Stimulated activated CD4-positive, alpha-beta T cell treated with anti-CD3 and anti-CD28 coated beads, TNF-alpha, amount 100 ng/mL, for 1 hour (primary cell): ENCODE measurements at places on chromosomes 3 and 15.

DNA sequence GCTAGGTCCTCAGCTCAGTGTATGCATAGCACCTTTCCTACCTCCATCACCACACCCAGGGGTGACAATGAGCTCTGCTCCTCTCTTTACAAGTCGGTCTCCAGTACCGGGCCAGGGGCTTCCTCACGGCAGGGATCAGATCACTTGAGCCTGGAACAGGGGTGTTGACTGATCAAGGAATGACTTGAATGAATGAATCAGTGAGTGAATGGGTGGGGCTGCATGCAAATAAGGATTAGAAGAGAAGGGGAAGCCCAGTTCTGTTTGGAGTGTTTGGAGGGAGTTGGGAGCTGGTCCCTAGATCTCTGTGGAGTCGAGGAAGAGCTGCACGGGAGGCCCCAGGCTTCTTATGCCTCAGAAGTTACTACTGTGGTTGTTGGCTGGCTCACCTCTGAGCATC is 87.0 kb downstream of the TMEM266 start:
- no peak for DNase-seq

- no peak for DNase-seq
Measured at GRCh38 chr3:144415492-144415891, 443.9 kb downstream of the DIPK2A start.

GRCh38 chr3:186613637-186614265 is 891 bp downstream of the AHSG start:
- DNase-seq: no peak

- DNase-seq: peak; percentile 18
Measured at GRCh38 chr3:43389388-43390254, 103.3 kb downstream of the SNRK start.

GRCh38 chr15:73015493-73015892 is 36.8 kb upstream of the NEO1 start:
- DNase-seq: no peak

- no peak for DNase-seq
Measured at GRCh38 chr15:77020348-77021087, 25.6 kb downstream of the PSTPIP1 start.

GRCh38 chr3:5429517-5429890 is 242.0 kb downstream of the EDEM1 start:
- no peak for DNase-seq

- DNase-seq: no peak
Measured at GRCh38 chr3:131561511-131561910, 58.7 kb upstream of the MRPL3 start.

DNA sequence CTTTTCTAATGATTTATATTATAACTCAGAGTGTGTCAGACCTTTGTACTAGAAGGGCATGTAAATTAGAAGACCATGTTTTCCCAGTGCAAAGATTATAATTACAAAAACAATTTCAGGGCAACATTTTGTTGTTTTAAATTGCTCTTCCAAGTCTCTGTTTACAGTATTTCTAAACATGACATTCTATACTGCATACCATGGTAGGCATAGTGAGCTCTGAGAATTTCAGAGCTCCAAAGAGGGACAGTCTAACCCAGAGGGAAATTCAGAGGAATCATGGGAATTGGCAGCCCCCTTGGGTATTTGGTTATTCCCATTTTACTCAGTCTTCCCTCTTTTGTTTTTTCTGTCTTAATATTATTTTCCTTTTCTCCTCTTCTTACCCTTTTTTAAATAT is 361.5 kb upstream of the SEMA6D start:
- no peak for DNase-seq

GRCh38 chr3:9508781-9509180 is 44.8 kb downstream of the LHFPL4 start:
- no peak for DNase-seq

DNA sequence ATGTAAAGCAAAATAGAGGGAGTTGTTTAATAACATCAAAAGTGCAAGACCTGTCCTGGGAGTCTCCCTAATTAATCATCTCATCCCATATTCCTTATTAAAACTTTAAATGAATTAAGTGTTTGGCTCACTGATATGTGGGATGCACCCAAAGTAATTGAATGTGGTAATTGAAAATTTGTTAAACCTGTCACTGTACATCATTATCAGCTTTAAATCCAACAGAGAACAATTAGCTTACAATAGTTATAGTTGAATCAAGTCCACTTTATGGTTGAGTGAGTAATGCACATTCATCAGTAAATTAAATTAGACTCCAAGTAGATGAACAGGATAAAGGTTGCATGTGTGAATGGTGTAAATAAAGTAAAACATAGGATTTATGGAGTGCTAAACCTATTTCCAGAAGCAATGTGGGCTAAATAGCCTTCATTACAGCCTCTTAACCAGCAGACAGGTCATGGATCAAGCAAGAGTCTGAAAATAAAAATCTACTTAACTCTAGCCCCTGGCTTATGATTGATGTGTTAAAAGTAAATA is 608.2 kb upstream of the CCDC54 start:
- no peak for DNase-seq

- DNase-seq: no peak
Measured at GRCh38 chr3:17035966-17036365, 151.2 kb downstream of the PLCL2 start.

DNA sequence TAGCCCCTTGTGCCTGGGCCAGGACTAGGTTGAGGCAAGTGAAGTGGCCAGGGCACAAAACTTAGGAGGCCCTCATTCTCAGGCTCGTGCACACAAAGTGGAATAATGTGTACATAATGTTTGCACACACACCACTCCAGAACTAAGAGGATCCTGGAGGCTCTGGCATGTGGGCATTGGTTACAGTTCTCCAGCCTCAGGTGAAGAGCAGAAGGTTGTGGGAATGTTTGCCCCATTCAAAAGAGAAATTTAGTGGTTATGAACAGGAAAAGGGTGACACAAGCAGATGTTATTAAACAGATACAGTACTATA is 31.3 kb downstream of the ASB7 start:
- DNase-seq: no peak

DNA sequence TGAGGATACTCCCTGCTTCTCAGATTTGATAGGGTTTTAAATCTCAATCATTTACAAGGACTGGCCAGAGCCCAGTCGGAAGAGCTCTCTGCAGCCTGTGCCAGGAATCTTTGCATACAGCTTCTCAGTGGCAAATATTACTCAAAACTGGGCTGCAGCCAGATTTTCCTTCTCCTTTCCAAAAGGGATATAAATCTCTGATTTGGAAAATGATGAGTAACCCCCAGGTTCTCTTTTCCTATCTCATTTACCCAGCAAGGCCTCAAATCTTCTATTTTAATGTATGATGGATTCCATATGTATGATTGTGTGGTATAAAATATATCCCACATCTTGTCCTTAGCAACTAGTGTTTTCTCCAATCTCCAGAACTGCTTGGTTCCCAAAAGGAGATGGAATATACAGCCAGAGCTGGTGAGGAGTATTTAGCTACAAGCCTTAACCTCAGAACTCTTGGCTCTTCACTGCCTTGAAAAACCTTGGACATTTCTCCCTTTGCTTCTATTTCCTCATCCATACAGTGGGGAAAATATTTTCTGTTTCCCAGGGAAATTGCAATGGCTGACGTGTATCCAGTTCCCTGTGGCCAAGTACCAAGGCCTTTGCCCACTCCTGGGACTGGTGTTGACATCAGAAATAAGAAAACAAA is 114.4 kb downstream of the ATG7 start:
- DNase-seq: no peak

DNA sequence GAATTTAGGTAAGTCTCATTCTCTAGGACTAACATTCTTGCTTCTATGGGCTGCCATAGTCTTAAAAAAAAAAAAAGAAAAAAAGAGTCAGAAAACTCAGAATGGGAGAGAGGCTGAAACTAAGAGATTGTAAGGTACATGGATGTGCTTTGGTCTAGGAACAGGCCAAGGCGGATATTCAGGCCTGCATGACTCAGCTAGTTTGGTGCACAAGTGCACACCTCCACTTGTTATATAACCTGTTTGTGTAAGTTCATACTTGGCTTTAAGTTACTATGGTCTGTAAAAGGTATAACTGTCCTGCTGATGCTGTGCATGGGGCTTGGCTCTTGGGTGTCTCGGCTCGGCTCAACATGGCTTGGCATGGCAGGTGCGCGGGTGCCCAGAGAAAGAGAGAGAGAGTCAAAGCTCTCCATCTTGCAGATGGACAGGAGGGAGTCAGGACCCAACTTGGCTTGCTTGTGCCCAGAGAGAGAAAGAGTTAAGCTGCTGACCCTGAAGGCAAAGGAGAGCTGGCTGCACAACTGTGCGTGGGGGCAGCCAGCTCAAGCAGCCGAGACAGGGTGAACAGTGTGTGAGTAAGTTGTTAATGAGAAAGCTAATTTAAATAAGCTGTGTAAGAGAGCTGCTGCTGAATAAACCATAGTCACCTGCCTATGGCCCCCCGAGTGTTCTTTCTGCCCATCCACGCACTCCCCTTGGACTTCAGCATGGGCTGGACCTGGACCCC is 31.4 kb upstream of the CHRNB4 start:
- DNase-seq: no peak

DNA sequence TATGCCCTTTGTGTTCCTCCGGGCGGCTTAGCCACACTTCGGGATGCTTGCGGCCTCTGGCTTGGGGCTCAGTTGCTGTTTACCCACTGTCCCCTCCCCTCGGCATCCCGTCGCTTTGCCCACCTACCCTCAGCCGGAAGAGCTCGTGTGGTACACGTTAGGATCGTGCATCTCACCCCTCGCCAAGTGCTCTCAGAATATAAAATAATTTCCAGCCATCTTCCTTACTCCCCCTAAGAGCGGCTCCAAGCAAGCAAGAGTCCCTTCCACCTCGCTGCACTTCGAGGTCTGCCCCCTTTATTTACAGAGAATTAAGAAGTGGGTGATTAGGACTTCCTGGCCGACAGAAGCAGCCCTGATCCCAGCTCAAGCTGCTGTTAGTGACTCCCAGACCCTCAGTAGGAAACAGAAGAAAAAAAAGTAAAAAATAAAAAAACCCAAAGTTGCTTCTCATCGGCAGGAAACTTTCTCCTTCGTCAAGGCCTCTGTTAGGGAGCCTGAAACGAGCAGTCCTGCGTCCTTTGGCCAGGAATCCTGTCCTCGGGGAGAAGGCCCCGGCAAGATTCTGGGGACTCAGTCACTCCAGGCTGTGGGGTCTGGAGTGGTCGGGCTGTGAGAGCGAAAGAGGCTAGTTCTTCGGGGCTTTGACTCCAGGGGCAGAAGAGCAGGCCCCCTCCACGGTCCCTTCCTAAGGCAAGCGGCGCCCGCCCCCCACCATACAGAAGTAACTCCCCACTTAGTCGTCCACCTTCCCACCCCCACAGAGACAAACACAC is 3.0 kb downstream of the MEIS2 start:
- no peak for DNase-seq

DNA sequence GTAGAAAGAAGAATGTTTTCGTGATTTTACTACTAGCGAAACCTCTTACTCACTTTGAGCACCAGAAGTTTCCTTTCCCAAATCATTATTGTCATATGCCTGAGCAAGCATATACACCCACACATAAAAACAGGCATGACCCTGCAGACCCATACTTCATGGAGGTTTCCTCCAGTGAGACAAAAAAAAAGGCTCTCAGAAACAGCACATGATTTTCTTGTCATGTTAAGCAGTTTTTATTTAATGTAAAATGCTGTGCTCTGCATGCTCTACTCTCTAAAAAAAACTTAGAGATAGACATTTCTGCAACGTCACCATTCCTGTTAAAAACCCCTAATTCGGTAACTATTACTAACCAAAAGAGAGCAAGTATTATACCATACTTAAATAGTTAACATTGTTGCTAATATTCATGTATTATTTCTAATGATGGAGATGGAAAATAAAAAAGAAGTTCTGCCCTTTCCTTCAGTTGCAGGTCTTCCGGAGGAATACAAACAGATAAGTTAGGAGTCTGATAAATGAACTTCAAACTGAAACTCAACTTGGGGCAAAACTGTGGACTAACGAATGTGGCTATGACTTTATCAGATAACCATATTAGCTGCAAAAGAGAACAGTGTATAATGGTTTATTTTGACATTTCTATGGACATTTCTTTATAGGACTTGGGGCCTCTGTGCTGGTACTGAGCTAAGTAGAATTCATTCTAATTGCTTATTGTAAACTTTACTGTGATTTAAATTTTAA is 15.9 kb downstream of the CD200R1 start:
- DNase-seq: no peak

DNA sequence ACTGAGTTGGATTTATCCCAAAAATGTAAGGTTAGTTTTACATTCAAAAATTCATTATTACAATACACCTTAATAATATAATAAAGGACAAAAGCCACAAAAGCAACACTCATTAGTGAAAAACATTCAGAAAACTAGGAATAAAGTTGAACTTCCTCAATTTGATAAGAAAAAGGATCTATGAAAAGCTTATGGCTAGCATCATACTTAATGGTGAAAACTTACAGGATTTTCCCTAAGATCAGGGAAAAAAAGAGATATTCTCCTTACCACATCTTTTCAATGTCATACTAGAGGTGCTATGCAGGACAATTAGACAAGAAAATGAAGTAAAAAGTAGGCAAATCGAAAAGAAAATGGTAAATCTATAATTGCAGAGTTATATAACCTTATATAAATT is 279.9 kb downstream of the CGGBP1 start:
- DNase-seq: no peak

- no peak for DNase-seq
Measured at GRCh38 chr15:78991476-78991875, 46.6 kb upstream of the CTSH start.

- DNase-seq: no peak
Measured at GRCh38 chr3:50423543-50423942, 64.2 kb upstream of the TMEM115 start.

DNA sequence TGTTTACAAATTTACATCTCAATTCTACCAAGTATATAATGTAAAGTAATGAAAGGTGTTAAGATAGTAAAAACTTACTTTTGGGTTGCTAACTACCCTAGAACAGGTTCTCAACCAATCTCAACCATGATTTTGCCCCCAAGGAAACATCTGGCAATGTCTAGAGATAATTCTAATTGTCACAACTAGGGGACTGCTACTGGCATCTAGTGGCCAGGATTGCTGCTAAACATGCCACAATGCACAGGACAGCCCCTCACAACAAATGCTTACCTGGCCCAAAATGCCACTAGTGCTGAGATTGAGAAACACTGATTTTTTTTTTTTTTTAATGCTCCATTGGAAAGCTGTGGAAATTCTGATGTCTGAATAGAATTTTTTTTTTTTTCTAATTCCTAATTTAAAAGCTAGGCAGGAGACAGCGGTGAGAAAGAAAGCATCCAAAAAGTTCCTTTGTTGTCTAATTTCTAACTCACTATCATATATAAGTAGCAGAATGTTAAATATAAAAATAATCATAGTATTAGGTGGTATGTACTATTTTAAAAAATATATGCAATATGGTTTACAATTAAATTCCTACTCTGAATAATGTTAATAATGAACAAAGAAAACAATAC is 81.5 kb downstream of the TJP1 start:
- DNase-seq: no peak

- DNase-seq: no peak
Measured at GRCh38 chr3:172179680-172180399, 140.5 kb downstream of the FNDC3B start.
